GM12878 (cell line): ENCODE measurements at places on chromosomes 7 and 10. TPM values are rescaled to one million over a fixed set of nuclear protein-coding genes. Genes with fewer than 3 reads are reported as not detected.

TFEC gene
- total RNA-seq = 4.2 and 5.8 TPM in 2 replicates

ASL gene
- 29.7 and 30.1 TPM in 2 replicates for total RNA-seq

ZPBP gene
- not detected in 2 replicates for total RNA-seq

DNA sequence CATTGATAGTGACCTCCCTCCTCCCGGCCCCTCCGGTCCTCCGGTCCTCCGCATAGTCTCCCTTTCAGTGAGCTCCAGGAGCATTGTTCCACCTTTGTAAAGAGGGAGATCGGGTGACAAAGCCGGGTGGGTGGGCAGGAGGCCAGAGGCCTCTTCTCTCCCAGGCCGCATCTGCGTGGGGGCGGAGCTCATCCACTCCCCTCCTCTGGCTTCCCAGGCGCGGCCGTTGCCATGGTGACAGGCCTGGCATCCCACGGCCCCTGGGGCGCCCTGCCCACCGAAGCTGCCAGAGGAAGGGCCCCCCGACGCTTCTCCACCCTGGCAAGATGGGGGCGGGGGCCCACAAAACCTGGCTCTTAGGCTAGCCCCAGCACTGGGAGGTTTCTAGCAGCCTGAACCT is 4.4 kb upstream of the FZD9 start:
- H3K27me3 ChIP-seq = no peaks in the 10 kb centered on the region
- no peak overlapping the region for H3K27ac ChIP-seq
- no peak overlapping the region for H3K4me3 ChIP-seq

DNA sequence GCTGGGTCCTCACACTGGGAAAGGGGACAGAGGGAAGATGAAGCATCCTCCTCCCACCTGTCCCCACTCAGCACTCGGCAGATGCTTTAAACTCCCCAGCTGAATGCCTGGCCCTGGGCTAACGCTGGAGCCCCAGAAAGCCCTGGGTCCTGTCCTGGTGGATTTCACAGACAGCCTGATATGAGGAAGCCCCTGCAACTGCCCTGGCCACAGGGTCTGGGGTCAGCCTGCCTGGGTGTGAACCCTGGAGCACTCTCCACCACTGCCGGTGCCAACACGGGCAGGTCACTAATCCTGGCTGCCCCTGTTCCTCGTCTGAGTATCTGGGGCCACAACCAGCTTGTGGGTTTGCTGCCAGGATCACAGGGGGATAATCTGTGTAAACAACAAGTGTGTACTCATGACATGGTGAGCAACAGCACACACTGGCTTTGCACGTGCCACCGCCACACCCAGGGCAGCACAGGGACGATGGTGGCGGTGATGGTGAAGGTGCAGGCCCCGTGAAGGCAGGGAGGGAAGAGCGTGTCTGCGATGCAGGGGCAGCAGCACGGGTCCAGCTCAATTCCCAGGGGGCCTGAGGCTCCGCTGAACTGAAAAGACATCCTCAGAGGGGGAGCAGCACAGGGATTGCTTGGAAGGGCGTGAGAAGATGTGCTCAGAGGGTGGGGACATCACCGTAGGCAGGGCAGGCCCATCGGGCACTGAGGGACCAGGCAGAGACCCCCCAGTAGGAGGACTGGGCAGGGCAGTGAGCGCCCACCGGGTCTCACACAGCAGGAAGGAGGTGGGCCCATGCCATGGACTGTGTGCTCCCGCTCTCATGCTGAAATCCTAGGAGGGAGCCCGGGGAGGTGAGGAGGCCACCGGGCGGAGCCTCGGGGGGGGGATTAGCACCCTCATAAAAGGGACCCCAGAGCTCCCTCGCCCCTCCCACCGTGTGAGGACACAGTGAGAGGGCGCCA is 238.7 kb downstream of the MAD1L1 start:
- no peak overlapping the region for H3K4me3 ChIP-seq
- no peak overlapping the region for H3K27ac ChIP-seq

GRCh38 chr7:8018961-8019360 is 50.4 kb downstream of the GLCCI1 start:
- no peak overlapping the region for H3K27ac ChIP-seq
- H3K27me3 ChIP-seq = no peaks in the 10 kb centered on the region
- no peak for DNase-seq
- no peaks in the 10 kb centered on the region for H3K4me1 ChIP-seq

GRCh38 chr7:158957921-158958491 is 101.6 kb downstream of the DYNC2I1 start:
- H3K27me3 ChIP-seq = no peaks in the 10 kb centered on the region
- H3K36me3 ChIP-seq = no peaks in the 10 kb centered on the region

GRCh38 chr7:157088136-157088535 is 50.6 kb upstream of the UBE3C start:
- no peaks in the 10 kb centered on the region for H3K36me3 ChIP-seq
- no peak overlapping the region for H3K4me3 ChIP-seq
- H3K4me1 ChIP-seq = no peaks in the 10 kb centered on the region
- DNase-seq = no peak
- H3K27me3 ChIP-seq = no peaks in the 10 kb centered on the region

- no peak overlapping the region for H3K4me3 ChIP-seq
- no peak overlapping the region for H3K27ac ChIP-seq
- H3K36me3 ChIP-seq = no peaks in the 10 kb centered on the region; the same call in none of the 2 replicates
- DNase-seq = no peak
- peaks cover 4% of the 10 kb centered on the region for H3K4me1 ChIP-seq
Observed at GRCh38 chr7:28787106-28787505, 171.0 kb downstream of the TRIL start.

DNA sequence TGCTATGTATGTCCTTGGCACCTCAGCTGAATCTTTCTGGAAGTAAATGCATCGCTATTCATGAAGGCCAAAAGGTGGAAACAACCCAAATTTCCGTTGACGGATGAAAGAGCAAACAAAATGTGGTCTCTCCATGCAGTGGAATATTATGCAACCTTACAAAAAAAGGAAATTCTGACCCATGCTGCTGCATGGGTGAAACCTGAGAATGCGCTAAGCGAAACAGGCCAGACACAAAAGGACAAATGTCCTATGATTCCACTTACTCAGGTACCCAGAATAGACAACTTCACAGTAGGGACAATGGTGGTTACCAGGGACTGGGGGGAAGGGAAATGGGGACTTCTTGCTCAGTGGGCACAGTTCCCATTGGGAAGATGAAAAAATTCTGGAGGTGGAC is 158.8 kb downstream of the CAMK1D start:
- H3K27me3 ChIP-seq = no peaks in the 10 kb centered on the region
- no peaks in the 10 kb centered on the region for H3K36me3 ChIP-seq
- no peak overlapping the region for H3K4me3 ChIP-seq
- peaks cover 3% of the 10 kb centered on the region; the same call in 1 of the 2 replicates for H3K4me1 ChIP-seq
- no peak overlapping the region for H3K27ac ChIP-seq
